ELF-1 (cell line): ENCODE measurements at places on chromosomes 5 and 9.
A peak's percentile ranks its signal among the peaks of the same experiment; 100 is the strongest.

DNA sequence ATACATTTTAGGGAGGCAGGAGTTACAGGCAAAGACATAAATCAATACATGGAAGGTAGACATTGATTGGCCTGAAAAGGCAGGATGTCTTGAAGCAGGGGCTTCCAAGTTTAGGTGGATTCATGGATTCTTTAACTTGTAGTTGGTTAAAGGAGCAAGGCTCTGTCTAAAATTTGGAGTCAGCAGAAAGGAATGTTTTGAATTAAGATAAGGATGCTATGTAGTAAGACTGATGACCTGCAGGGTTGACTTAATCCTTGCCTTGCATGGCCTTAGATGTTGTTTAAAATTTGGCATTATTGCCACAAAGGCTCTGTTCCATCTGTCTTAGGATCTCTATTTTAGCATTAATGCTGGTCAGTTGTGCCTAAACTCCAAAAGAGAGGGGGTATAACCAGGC is 171.3 kb downstream of the C5orf15 start:
- no peak for DNase-seq

- DNase-seq: no peak
These were observed 607 bp downstream of the PRELID2 start for GRCh38 chr5:145834554-145834916.

GRCh38 chr5:147904110-147904509 is 2.2 kb downstream of the C5orf46 start:
- no peak for DNase-seq

GRCh38 chr5:75265731-75266130 is 29.1 kb upstream of the ANKRD31 start:
- DNase-seq: no peak

GRCh38 chr5:147523069-147523468 is 13.2 kb upstream of the DPYSL3 start:
- no peak for DNase-seq

- no peak for DNase-seq
These were observed 28.0 kb upstream of the HTR4 start for GRCh38 chr5:148682058-148683026.

DNA sequence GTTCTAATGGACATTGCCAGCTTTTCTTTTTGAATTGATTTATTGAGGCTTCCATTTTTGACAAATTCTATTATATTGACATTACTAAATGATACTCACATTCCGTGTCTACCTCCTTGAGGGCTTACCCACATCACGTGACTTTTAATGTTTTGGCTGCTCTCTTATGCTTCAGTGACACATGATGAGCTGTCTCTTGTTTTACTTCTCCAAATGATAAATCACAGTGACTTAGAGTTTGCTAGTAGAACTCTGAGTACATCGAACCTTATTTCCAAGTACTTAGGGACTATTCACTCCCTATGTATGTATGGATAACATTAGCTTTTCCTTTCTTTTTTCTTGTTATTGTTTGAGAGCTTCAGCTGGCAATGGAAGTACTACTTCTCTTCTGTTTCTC is 169.8 kb upstream of the KCNN2 start:
- DNase-seq: no peak

GRCh38 chr5:170306381-170306831 is 8.8 kb upstream of the LCP2 start:
- DNase-seq: peak; percentile 9

DNA sequence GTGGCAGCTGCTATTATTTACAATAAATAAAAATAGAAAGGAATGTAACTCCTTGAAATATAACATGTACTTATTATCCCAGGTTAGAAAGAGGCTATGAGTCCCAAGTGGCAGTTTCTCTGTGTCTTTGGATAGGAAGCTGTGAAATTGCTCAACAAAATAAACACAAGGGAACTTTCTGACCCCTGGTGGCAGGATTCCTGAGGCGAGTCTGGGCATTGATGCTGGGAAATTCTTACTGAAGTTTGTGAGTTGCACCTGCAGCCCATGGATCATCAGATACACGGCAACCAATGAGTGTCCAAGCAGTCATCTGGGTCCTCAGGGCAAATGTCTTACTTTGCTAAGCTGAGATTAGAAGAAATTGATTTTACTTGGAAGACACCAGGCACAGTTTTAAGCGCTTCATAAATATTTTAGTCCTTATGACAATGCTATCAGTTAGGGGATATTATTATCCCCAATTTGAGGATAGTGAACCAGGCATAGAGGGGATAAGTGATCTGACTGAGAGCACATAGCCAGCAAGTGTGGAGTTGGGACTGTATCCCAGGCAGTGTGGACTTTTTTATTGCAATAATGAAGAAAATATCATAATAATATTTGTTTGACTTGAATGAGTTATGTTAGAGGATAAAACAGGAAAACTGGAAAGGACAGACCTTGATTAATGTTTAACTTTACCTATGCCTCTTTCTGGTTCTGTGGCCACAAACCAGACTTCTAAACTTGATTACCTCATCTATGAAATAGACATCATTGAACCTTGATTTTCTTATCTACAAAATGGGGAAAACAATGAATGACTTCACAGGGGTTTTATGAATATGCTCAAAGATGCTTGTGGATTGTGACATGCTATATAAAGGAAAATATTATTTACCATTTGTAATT is 265.5 kb upstream of the ADAMTSL1 start:
- DNase-seq: peak; percentile 57

DNA sequence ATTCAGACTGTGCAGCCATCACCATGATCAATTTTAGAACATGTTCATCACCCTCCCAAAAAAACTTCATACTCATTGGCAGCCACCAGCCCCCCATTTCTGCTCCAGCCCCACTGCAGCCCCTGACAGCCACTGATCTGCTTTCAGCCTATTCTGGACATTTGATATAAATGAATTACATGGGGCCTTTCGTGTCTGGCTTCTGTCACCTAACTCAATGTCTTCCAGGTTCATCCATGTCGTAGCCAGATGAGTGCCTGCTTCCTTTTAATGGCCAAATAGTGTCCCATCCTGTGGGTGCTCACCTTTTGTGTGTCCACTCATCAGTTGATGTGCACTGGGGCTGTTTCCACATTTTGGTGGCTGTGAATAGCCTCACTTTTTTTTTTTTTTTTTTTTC is 63.5 kb downstream of the HMCN2 start:
- DNase-seq: no peak

DNA sequence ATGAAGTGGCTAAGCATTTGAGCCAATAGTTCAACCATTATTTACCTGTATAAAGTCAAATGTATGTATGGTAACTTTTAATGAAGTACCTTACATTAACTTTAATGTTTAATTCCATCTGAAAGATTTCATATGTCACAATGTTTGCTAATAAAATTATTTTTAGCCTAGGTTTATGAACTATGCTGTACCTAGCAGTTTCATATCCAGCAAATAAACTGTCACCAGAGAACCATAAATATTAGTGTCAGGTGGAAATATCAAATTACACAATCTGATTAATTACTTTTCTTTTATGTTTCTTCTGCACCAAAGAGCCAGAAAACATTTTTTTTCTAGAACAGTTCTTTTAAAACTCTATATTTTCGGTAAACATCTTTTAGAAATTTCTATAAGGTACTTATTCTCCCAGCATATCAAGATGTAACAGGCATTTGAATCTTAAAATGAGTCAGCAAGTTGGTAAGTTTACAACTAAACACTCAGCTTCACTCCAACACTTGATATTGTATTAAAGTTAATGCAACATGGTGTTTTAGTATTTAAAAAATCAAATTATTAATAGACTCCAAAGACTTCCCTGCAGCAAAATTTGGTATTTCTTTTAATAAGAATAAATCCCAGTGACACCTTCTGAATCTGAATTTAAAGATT is 8.5 kb upstream of the CCDC192 start:
- no peak for DNase-seq
